A549 treated with GW870086 at 1 μM for 4 hours (cell line): ENCODE measurements at places on chromosomes 5 and 9. TPM values are rescaled to one million over a fixed set of nuclear protein-coding genes. Genes with fewer than 3 reads are reported as not detected.

Gene GCNT4
- total RNA-seq = 0.29 to 0.37 TPM (median 0.31 TPM) in 5 replicates

Gene MEGF10
- not detected in 5 replicates for total RNA-seq

Gene TRPM6
- 1.5 to 2.0 TPM (median 1.9 TPM) in 5 replicates for total RNA-seq

Gene SH3TC2
- 0.38 to 0.73 TPM (median 0.62 TPM) in 5 replicates for total RNA-seq

Gene ALAD
- total RNA-seq = 11.5 to 16.5 TPM (median 15.3 TPM) in 5 replicates

Gene GBGT1
- total RNA-seq = 1.7 to 2.8 TPM (median 2.4 TPM) in 5 replicates

Gene PDLIM4
- 0.57 to 2.0 TPM (median 0.79 TPM) in 5 replicates for total RNA-seq

Gene PCDHGA7
- 0.59 to 1.1 TPM (median 0.95 TPM) in 5 replicates for total RNA-seq

Gene SURF1
- 37.9 to 50.3 TPM (median 43.3 TPM) in 5 replicates for total RNA-seq

Gene ANGPTL2
- total RNA-seq = not detected in 5 replicates
